ENCODE measurements at places on chromosomes 12 and 14.

DNA sequence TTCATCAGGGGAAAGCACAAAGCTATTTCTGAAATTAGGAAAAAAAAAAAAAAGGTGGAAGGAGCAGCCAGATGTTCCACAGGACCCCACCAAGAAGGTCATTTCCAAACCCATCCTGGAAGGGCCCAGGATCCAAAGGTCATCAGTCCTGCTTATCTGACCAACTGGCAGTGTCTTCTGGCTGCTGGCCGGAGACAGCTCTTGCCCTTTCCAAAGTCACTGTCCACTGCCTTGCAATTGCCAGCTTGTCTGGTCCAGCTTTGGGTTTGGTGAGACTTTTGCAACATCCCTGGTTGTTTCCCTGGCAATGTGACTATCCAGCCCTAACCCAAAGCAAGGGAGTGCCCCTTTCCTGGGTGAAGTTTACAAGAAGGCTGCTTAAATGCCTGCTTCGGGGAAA is 18.9 kb upstream of the HSPB8 start:
- DNase-seq: no peak

DNA sequence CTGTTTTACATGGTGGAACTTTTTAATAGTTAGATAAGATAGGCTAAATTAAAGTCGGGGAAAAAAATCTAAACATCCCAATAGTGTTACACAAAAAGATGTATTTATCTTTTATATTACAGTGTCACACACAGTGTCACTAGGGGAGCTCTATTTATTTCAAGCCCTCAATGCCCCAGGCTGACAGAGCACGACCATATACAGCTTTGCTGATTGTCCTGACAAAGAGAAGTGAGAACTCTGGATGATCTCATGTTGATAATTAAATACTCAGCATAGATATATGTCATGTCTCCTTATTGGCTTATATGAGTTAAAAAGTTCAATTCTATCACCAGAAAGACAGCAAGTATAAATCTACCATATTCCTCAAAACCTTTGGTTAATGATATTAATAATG is 594.3 kb downstream of the LRFN5 start:
- DNase-seq: no peak

GRCh38 chr12:123972457-123973401 is at the start of the genes CCDC92 and ZNF664:
CCDC92 (minus strand) TSS chr12:123972831; CDS start chr12:123944305, 28,526 bp downstream.
ZNF664 (plus strand) TSS chr12:123973215; CDS start chr12:124012145, 38,930 bp downstream.
- peak; percentile 92 for DNase-seq

GRCh38 chr14:69392481-69392880 is 5.6 kb downstream of the ERH start:
- no peak for DNase-seq

DNA sequence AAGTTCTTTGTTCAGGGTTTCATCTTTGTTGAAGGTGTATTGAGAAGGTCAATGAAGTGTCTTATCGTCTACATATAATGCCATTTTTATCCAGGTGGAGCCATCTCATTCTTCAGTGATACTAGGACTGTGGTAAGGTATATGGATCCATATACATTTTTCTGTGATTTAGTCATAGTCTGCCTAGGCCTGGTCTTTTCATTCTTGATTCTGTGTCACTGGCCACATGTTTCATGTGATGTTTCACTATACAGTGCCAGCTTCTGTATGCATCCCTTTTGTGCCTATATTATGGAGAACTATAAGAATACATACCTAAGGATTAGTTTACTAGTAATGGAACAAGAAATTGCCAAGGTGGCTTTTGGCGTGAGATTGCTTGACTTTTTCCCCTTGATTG is 40.5 kb downstream of the VEZT start:
- DNase-seq: peak; percentile 47

GRCh38 chr14:91272341-91273272 is 28.1 kb upstream of the GPR68 start:
- DNase-seq: no peak

- DNase-seq: peak; percentile 9
Observed at GRCh38 chr14:58876608-58877007, 238.8 kb downstream of the DACT1 start.

DNA sequence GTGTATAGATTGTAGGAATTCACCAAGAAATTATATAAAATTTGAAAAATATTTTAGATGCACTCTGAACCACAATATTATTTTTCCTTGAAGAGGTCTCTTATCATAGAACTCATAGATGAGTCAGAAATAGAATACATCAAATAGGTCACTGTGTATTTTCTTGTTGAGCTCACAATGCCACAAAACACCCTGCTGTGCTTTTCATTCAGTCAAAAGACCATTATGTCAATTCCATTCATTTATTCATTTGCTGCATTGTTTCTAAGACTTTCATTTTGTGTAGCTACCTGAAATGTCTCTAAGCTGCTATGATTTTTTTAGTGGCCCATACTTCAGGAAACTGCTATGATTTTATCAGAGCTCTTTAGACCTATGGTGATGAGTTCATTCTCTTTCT is 231.9 kb upstream of the AVPR1A start:
- DNase-seq: no peak

GRCh38 chr12:80053051-80053790 is 46.1 kb upstream of the OTOGL start:
- peak; percentile 85 for DNase-seq
